ENCODE measurements at places on chromosomes 5 and 9.

DNA sequence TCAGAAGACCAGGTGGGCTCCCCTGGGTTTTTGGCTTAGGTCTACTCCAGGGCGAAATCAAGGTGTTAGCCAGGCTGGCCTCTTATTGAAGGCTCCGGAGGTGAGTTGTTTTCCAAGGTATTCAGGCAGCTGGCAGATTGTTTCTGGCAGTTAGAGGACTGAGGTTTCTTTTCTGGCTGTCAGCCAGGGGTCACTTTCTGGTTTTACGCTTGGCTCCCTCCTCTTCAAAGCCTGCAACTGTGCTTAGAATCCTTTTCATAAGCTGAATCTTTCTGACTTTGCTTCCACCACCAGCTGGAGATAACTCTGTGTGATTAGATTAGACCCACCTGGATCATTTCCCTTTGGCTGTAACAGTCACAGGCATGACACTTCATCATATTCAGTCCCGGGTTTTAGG lies 24.6 kb downstream of the RFK start:
- DNase-seq = peak; percentile 76

DNA sequence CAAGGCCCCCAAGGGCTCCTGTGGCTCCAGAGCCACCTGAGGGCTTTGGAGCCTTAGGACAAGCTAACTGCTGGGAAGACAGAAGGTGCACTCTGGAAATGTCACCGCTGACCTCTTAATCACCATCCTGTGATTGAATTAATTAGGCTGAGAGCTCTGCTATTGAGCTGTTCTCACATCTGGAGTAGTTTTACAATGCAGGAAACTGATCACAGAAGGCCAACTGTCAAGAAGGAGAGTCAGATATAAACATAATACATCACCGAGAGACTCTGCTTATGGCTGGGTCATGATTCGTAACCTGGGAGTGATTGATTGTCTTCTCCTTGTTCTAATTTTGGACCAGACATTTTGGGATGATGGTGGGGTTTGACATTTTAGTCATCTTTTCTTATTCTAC lies 226.1 kb downstream of the SLIT3 start:
- DNase-seq = no peak

GRCh38 chr5:95086927-95087815 lies 197.7 kb downstream of the MCTP1 start:
- DNase-seq = no peak

- peak; percentile 59 for DNase-seq
Observed at GRCh38 chr9:136975644-136976043, 1.7 kb upstream of the PTGDS start.

GRCh38 chr9:95177617-95178016 lies 139.9 kb downstream of the FANCC start:
- no peak for DNase-seq

DNA sequence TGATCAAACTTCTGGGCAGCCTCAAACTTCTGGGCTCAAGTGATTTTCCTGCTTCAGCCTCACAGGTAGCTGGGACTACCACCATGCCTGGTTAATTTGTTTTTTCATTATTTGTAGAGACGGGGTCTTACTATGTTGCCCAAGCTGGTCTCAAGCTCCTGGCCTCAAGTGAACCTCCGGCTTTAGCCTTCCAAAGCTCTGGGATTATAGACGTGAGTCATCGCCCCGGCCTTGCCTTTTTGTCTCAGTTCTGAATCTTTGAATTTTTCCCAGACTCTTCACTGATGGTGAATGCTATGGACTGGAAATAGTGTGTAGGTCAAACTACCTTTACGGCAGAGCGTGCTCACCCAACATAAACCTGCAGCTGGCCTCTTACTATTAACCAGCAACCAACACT lies 32.3 kb upstream of the EGFLAM start:
- DNase-seq = no peak

GRCh38 chr5:81778642-81779041 lies 27.7 kb upstream of the SSBP2 start:
- no peak for DNase-seq

GRCh38 chr9:110069326-110070248 lies 138.4 kb downstream of the C9orf152 start:
- peak; percentile 28 for DNase-seq

DNA sequence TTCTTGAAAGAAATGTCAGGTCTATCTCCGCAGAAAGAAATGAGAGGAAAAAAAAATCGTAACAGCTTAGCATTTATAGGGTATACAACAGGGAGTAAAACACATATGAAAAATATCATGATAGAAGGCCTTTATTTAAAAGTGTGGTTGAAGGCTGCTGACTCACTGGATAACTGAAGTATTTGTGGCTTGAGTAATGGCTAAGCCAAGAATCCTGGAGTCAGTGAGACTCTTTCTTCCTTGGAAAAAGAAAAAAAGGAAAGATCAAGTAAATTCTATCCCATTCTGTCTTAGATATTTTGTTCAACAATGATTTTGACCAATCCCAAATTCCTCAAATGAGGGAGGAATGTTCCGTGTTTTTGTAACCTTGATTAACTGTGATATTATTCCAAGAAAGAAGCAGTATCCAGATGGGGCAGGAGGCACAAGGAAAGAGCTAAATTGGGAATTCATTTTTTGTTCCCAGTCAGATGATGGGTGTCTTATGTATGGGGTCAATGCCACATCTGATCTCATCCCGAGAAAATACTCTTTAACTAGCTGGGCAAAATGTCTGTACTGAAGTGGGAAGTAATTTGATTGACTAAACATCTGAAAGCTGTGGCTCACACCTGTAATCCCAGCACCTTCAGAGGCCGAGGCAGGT lies 64.3 kb upstream of the MYO10 start:
- peak; percentile 88 for DNase-seq

Data from SW480 (cell line).